ENCODE measurements at places on chromosomes 13 and 19.
A peak's percentile ranks its signal among the peaks of the same experiment; 100 is the strongest.

DNA sequence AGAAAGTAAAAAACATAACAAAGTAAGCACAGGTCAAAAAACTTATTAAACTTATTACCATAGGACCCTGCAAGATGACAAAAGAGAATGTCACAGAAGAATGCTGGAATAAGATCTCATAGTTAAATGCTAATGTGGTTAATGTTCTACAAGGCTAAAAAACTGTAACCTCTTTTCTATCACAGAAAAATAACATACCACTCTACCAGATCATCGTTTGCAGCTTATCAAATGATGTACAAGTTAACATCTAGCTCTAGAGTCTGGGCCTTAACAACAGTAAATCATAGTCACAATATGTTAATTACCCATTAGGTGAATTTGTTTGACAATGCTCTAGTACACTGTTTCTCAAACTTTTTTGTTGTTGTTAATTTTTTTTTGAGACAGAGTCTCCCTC, 53.0 kb downstream of the NUFIP1 start:
- DNase-seq: no peak

DNA sequence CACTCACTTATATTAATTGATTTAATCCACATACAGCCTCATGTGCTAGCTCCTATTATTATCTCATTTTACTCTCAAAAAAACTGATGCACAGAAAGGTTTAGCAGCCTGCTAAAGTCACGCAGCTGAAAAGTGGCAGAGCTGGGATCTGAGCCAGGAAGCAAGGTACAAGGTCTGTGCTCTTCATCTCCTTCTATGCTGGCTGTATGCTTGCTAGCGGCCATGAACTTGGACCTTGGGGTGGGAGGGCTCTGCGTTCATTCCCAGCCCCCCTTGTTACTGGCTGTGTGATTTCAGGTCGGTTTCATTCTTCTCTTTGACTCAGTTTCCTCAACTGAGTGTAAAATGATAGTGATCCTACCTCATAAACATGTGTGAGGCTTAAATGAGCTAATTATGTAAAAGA, 69.8 kb downstream of the ALOX5AP start:
- no peak for DNase-seq

GRCh38 chr19:1035998-1036621, 3.8 kb upstream of the ABCA7 start:
- DNase-seq: no peak

DNA sequence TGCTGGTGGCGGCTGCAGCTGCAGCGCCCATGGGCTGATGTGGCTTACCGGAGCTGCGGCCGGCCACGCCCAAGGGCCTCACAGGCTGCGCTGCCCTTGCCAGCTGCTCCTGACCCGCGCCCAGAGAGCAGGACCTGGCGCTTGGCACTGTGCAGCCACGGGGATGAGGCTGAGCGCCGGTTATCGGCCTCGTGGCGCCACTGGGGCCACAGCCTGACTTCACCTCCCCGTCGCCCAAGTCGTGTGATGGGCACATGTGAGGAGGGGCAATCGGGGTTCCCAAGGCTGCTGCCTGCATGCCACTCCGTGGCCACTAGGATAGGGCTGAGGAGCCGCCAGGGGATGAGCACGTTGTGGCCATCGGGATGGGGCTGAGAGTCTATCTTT, 77.2 kb upstream of the PABPC3 start:
- no peak for DNase-seq

GRCh38 chr19:44677019-44677811, 5.9 kb downstream of the CEACAM19 start:
- DNase-seq: no peak

- DNase-seq: no peak
These were observed 23.9 kb upstream of the CEBPG start for GRCh38 chr19:33349319-33350289.

GRCh38 chr13:113207460-113207859, 1.0 kb downstream of the PCID2 start:
- no peak for DNase-seq

DNA sequence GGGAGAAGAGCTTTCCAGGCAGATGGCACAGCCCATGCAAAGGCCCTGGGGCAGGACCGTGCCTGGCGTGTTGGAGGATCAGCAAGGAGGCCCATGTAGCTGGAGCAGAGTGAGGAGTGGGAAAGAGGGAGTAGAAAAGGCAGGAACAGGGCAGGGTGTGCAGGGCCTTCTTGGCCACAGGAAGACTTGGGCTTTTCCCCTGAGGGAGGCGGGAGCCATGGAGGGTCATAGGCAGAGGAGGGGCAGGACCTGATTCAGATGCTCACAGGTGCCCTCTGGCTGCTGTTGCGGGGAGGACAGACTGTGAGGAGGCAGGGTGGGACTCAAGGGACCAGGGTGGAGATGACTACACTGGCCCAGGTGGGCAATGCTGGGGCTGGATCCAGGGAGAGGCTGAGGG, 13.8 kb upstream of the PTPRS start:
- DNase-seq: no peak

GRCh38 chr13:20119960-20120359, 40.9 kb downstream of the GJA3 start:
- no peak for DNase-seq

- no peak for DNase-seq
These were observed 6.3 kb downstream of the CFAP97D2 start for GRCh38 chr13:114185182-114185971.

GRCh38 chr13:97285221-97285955, 63.3 kb downstream of the MBNL2 start:
- DNase-seq: no peak

GRCh38 chr19:3284759-3285646, 60.5 kb downstream of the CELF5 start:
- peak; percentile 82 for DNase-seq

DNA sequence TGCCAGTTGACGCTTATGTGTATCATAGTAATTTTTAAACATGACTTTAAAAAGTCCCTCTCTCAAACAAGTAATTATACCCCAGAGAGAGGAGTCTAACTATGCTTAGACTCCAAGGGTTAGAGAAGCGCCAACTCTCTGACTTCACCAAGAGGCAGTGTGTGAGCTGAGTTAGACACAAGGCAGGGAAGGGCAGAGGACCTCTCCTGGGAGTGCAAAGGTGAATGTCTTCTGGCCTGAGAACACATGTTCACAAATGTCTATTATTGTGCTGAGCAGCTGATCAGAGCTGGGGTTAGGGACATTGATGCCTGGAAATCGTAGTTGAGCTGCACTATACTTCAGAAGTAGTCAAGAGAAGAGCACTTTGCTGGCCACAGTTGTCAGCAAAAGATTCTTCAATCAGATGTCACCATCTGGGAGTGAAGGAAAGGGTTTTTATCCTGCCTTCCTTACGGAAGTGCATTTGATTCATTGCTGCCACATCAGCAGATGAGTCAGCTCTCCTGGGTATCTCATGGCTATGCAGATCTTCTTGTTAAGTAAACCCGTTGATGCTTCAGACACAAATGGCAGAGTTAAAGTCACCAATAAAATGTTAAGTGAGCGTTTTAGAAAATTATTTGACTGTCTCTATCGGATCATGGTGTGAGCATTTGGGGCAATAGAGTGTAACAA, 283.2 kb upstream of the ARGLU1 start:
- no peak for DNase-seq

DNA sequence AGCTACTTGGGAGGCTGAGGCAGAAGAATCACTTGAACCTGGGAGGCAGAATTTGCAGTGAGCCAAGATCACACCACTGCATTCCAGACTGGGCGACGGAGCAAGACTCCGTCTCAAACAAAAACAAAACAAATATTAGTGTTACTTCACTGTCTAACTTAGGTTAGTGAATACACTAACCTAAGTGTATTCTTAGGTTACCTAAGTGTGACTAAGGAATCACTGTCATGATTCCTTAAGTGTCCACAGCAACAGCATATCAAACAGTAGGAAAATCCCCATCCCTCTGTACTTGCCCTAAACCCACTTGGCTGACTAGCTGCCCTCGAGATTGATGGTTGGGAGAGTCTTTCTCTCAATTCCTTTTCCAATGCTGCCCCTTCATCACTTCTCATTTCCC, 11.8 kb upstream of the LRCH1 start:
- no peak for DNase-seq

DNA sequence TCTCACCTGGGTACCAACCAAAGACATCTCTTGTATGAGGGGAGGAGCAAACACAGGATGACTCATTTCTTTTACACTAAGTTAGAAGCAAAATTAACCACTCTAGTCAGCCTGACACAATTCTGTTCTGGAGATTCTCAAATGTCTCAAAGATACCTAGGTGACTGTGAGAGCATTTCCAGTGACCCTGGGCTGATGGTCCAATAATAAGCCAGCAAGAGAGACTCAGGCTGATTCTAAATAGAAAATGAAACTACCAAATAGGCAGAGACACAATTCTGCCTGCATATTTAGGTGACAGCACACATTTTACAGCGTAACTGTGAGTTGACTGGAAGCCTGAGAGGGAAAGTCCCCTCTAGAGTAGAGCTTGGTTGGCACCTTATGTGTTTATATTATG, 16.3 kb downstream of the ZNF91 start:
- no peak for DNase-seq

DNA sequence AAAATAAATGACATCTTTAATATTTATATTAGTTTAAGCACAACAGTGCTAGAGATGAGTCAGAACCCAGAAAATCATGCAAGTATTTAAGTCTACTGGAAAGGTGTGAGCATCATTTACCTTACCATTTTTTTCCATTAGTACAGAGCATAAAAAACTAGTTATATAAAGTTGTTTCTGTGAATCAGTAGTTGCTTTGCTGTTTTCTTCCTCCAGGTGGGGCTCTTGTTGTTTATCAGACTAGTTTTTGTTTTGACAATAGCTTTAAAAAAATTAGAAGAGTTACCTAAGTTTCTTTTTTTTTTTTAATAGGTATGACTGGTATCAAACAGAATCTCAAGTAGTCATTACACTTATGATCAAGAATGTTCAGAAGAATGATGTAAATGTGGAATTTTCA, 12.7 kb downstream of the SUGT1 start:
- no peak for DNase-seq

DNA sequence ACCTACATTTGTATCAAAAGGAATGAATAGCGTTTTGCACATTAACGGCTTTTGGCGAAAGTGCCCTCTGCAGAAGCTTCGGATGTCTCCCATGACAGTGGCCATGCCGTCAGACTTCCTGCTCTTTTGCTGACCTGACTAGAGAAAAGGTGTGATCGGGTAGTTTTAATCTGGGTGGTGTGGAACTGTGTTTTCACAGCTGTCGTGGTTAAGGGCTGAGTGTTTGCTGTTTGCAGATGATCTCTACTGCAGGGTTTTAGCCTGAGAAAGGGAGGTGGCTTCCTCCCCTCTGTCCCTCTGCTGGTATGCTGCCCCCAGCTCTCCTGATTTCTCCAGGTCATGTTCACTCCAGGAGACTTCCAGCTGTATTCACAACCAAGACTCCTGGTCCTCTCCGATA, 22.4 kb downstream of the ZNF71 start:
- DNase-seq: no peak

GRCh38 chr19:40549007-40549708, 27.5 kb upstream of the SHKBP1 start:
- no peak for DNase-seq

GRCh38 chr13:90355162-90355751, 992.2 kb upstream of the MIR17HG start:
- DNase-seq: no peak

- no peak for DNase-seq
These were observed 9.7 kb downstream of the MAST3 start for GRCh38 chr19:18107235-18107634.

DNA sequence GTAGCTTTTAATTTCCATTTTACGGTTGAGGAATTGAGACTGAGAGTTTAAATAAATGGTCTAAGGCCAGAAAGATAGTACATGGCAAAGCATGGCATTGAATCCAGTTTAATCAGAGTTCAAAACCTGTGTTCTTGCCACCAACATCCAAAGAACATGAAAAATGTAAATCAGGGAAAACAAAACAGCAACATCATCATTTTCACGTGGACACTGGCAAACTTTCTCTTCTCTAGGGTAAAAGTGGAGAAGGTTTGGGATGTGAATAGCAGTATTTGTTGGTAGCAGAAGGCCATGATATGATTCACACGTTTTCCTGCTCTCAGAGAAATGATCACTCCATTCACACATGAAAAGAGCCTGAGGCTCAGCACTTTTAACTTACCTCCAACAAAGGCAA, 357.7 kb downstream of the UQCRFS1 start:
- no peak for DNase-seq

GRCh38 chr13:56378566-56378965, 762.2 kb upstream of the PRR20A start:
- no peak for DNase-seq

- no peak for DNase-seq
These were observed 620.6 kb downstream of the GPC6 start for GRCh38 chr13:93847162-93847561.

DNA sequence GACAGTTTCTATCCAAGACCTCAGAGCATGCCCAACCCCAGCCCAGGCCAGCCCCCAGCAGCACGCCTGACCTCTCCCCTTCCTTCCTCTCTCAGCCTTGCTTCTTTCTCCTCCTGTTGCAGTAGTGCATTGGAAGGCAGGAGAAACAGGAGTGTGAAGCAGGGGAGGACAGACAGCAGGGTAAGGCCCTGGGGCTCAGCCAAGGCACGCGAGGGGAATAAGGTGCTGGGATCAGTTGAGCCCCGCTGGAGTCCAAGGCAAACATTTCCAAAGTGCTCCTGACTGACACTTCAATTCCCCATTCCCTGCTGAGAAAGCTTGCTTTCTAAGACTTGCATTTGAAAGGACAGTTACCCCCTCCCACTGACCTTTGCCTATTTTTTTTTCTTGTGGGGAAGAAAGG, 73.1 kb upstream of the OLFM4 start:
- no peak for DNase-seq

DNA sequence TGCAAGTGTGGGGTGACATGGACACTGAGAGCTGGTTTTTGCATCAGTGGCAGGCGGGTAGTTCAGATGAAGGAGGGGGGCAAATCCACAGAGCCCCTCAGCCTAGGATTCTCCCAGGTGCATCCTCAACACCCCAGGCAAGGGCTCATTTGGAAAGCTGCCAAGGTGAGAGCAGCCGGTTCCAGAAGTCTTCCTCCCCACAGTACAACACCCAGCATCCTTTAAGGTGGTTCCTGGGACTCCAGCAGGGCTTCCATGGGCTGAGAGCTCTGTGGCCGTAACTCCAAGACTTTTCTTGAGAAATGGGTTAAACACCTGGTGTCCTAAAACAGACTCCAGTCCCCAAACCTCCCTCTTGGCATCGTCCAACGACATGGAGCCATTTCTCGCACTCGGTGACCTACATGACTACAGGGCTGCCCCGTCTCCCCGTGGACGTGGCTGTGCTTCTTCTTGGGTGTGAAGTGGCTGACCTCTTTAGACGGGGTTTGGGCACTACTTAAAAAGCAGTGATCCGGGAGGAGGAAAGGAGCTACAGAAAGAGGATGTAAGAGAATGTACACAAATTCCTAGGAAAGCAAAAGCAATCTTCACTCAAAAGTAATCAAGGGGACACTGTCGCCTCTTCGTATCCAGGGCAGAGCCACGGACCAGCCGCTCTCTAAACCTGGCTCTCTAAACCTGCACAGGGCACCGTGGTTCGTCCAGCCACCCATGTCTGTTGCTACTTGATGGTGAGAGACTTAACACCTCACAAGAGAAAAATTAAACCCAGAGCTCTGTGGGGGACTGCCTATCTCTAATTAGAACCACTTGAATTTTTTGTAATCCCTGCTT, 25.5 kb downstream of the RANBP3 start:
- DNase-seq: no peak

GRCh38 chr19:887072-887471, 5.9 kb downstream of the MED16 start:
- no peak for DNase-seq

All from type B pancreatic cell (in vitro differentiated cells).